Activated naive CD8-positive, alpha-beta T cell treated with anti-CD3 and anti-CD28 coated beads, Interleukin-2, amount 50 U/mL, for 16 hours (primary cell): ENCODE measurements at places on chromosomes 12 and 14.

DNA sequence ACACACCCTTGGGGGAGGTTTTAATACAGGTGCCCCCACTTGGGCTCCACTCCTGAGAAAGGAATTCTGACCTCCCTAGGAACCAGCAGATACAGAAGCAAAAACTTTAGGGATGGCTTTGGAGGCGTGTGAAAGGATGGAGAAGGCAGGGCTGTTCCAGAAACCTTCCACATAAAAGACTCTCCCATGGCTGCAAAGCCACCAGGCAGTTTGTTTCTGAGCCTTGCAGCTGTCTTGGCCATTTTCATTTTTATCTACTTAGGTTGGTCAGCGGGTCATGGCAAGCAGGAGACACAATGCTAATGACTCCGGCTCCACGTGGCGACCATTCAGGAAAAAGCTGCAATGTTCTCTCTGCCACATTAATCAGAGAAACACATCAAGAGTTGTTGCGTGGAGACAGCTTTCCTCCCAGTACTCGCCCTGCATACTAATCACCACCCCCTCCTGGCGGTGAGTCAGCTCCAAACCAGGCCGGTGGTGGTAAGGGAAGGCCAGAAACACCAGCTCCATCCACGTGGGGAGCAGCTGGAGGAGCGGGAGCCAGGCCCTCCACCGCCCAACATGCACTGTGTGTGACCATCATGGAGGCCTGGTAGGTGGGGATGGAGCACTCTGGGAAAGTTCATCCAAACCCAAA, 30.9 kb upstream of the IRF2BPL start:
- DNase-seq = no peak

- DNase-seq = no peak
Measured at GRCh38 chr12:116498471-116498870, 60.7 kb upstream of the MAP1LC3B2 start.

GRCh38 chr12:53775478-53776145, 23.8 kb upstream of the CISTR start:
- DNase-seq = no peak

DNA sequence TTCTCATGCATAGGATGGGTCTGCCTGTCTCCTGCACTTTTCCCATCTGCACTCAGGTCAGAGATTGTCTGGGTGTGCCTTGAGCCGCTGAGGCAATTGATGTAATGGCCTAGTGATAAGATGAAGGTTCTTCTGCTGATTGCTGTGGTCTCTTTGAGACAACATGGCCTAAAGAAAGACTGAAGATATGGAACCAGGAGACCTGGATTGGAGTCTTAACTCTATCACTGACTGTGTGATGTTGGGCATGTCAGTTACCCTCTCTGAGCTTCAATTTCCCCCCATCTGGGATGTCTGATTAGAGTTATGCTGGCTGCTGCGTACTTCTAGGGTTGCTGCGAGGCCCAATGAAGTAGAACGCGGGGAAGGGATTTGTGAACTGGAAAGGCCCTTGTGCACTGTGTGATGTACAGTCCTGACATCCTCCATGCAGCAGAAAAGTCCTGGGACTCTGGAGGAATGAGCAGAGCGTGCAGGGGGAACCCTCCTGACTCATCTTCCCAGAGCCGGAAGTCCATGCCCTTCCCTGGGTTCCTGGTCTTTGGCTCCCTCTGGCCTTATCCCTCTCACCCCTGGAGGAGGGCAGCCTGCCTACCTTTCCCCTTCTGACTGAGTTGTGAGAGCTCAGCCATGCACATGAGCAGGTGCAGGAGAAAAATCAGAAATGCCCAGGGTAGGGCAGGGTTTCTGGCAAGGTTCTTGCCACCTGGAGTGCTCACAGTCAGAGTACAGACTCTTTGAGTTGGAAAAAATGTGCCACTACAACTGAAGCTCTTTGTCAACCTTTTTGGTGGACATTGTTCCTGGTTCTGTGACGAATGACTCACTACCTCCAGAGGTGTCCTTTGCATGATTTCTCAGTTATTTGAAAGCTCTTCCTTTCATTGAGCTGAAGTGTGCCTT, 21.1 kb downstream of the PLEKHD1 start:
- no peak for DNase-seq

DNA sequence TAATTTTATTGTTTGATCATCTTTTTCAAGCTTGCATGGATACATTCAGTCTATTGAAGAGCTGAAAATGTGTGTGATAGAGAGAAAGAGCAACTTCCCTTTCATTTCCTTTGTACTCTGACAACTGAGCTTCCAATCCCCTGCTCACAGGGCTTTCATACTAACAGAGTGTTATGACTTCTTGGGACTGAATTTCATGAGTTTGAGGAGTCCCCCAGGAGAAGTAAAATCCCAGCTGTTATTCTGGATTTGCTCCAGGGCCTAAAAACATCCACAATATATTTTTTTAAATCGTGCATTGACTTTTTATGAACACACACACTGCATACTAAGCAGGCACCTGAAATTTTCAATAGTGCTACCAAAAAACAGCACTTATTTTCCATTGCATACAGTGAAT, 195.8 kb upstream of the CAND1 start:
- no peak for DNase-seq

- no peak for DNase-seq
Measured at GRCh38 chr14:34356264-34356654, 105.8 kb downstream of the SPTSSA start.

DNA sequence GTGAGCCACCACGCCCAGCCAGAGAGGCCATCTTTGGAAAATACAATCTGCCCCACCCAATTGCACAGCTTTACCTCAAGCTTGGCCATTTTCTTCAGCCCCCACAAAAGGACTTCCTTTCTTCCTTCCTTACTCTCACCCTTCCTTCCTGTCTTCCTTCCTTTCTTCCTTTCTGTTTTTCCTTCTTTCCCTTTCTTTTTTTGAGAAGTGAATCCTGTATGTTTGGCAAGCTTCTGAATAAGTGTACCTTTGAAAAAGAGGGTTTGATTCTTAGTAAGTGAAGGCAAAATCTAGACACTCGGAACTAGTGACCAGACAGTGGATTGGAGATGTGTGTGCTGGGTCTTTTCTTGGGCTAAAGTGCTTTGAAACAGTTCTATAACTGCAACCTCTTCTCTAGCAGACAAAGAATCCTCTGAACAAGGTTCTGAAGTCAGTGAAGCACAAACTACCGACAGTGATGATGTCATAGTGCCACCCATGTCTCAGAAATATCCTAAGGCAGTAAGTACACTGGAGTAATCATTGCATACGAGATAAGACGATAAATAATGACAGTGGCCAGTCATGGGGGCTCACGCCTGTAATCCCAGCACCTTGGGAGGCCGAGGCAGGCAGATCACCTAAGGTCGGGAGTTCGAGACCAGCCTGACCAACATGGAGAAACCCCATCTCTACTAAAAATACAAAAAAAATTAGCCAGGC, 49.5 kb downstream of the SUPT16H start:
- no peak for DNase-seq

DNA sequence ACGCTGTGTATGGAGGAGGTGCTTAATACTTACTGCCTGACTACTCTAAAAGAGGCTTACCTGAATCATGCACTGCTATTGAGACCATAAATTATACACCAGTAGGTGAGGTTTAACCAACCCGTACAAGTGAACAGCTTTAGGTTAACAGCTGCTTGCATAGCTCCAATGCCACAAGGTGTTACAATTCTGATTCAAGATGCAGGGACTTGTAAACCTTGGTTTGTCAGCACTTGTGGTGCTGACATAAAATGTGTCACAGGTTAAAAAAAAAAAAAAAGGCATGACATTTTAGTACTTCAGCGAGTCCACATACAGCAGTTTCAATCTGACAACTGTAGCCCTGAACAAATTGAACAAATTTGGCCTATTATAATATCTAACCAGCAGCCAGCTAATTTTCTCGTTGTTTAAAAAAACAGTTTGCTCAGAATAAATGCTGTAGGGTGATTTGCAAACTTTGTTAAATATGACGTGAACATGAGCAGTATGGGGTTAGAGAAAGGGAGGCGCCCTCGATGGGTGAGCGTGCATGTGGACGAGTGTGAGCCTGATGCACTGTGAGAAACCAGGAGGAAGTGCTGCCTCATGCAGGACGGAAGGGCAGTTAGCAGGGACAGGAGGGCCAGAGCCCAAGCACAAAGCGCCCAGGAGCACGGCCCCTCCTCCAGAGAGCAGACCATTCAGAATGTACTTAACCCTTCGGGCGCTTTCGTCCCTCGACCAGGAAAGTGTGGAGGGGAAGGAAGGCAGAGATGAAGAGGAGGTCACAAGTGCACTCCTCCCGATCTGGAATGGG, 44.7 kb downstream of the TCHP start:
- DNase-seq = no peak

DNA sequence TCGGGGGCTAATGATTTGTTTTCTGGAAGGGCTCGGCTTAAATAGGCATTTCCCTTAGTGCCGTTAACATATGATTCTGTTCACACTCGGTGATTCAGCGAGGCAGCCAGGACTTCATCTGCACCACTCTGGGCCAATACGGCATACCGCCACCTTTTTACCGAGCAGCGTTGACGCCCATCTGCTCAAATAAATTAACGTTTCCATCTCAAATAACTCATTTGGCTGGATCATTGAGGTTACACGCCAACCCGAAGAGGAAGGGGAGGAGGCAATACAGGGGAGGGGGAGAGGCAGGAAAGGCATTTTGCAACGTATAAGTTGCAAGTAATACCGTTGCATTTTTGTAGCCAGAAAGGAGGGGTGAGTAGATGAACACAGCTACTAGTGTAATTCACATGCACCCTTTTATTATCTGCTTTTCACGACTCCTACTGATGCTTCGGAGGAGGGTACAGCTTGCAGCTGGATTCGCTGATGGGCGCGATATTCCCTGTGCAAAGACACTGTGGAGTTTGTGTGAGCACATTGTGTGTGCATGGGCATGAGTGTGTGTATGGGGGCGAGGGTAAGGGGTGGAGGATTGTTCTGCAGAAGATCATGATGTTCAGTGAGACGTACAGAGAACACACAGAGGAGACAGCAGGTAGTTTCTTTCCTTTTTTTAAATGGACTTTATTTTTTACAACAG, 45.9 kb downstream of the MAP1LC3B2 start:
- no peak for DNase-seq

DNA sequence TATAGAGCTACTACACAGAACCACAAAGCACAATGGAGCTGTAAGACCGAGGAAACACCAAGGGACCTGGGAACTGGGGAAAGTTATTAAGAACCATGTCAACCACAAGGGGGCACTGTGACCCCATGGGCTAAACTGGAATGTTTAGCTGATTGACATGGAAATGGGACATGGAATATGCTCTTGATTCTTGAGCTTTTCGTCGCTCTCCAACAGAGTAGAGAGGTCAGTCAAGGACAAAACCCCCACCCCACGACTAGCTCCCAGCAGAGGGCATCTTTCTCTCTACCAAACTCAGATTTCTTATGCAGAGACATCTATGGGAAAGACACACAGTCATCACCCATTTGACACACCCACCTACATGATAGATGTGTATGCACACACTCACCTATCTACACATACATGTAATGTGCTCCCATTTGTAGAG, 10.1 kb downstream of the NDRG2 start:
- DNase-seq = peak; percentile 64

GRCh38 chr12:108424026-108424425, 84.9 kb upstream of the CMKLR1 start:
- DNase-seq = no peak

GRCh38 chr12:115495300-115495699, 782.2 kb downstream of the MED13L start:
- DNase-seq = no peak

DNA sequence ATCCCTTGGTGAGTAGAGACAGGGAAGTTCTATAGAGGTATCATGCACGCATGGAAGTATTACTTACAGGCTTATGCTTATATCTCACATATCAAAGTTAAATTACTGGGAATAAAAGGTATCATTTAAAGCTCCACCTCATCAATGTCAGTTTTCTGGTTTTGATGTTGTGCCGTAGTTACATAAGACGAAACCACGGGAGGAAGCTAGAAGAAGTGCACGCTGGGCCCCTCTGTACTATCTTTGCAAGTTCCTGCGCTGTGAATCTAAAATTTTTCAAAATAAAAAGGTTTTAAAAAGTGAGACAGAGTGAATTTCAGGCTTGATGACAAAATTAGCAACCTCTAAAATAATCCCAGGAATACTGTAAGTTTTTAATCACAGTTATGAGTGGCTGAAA, 198.1 kb downstream of the ANO2 start:
- no peak for DNase-seq

DNA sequence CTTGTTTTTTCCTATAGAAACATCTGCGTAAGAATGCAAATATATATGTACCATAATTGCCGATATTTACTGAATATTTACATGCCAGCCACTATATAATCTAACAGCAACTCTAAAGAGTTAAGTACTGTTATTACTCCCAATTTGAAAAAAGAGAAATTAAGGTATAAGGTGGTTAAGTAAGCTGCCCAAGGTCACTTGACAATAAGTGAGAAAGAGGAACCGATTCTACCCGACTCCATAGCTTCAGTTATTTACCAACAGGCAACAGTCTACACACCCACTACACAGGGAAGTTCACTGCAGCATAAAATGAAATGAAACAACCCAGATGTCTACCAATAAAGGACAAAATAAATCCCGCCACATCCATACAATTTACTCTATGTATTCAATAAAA, 1.1 kb downstream of the MIS18BP1 start:
- DNase-seq = no peak

- no peak for DNase-seq
Measured at GRCh38 chr12:2345902-2346301, 293.1 kb downstream of the CACNA1C start.

GRCh38 chr14:72666610-72667009, 227.3 kb downstream of the DPF3 start:
- DNase-seq = no peak

DNA sequence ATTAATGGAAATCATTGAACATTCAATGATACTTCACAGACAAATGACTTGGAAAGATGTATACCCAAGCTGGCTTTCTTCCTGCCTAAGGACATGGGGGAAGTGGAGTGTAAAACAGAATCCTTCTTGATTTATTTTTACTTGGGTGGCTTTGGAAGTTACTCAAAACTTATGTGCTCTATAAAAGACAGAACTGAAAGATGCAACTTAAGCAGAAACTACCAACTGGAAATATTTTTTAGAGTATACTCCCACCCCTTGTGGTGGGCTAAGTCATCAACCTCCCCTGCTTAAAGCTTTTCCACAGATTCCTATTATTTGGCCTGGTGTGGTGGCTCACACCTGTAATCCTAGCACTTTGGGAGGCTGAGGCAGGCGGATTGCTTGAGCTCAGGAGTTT, 126.0 kb upstream of the ATP2B1 start:
- DNase-seq = no peak

DNA sequence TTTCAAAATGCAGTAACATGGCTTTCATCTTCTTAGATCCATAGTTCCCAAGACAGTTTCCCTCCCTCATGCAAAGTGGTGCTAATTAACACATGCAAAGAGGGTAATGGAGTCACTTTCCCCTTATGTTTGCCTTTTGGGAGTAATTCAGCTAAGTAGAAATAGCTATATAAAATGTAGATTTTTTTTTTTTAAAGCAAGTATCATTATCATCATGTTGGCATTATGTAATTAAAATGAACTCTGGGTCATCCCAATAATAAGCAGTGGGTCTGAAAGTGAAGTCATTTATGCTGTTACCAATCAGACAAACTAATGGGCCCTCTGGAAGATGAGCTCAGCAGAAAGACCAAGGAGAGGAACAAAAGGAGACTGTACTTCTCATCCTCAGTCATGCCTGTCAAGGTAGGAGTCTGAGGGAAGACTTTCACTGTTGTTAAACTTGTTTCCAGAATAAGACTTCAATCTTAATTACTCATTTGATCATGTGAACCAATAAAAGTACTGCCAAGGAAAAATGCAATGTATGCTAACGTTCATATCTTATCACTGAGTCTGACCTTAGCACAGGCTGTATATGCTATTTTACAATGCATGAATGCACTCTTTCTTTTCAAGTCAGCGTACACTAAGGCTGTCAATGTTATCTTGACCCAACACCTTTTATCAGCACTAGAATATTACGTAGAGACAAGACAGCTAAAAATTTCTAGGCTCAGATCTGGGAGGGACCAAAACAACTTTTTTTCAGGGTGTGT, 26.8 kb downstream of the AREL1 start:
- no peak for DNase-seq
